H7 (cell line): ENCODE measurements at places on chromosomes 3 and 15.

- no peak for DNase-seq
Observed at GRCh38 chr3:34292605-34293300, 494.3 kb downstream of the PDCD6IP start.

- no peak for DNase-seq
Observed at GRCh38 chr3:45705839-45706808, 16.9 kb downstream of the SACM1L start.

- no peak for DNase-seq
Observed at GRCh38 chr15:77312523-77312922, 107.4 kb downstream of the PEAK1 start.

GRCh38 chr15:44535523-44536301 lies 1.2 kb upstream of the EIF3J start:
- peak; percentile 47 for DNase-seq
